ENCODE measurements at places on chromosomes 16 and 17.

GRCh38 chr16:11452746-11453389 is 107.6 kb downstream of the RMI2 start:
- no peak for DNase-seq

GRCh38 chr16:4351880-4352279 is 759 bp upstream of the PAM16 start:
- DNase-seq: no peak

DNA sequence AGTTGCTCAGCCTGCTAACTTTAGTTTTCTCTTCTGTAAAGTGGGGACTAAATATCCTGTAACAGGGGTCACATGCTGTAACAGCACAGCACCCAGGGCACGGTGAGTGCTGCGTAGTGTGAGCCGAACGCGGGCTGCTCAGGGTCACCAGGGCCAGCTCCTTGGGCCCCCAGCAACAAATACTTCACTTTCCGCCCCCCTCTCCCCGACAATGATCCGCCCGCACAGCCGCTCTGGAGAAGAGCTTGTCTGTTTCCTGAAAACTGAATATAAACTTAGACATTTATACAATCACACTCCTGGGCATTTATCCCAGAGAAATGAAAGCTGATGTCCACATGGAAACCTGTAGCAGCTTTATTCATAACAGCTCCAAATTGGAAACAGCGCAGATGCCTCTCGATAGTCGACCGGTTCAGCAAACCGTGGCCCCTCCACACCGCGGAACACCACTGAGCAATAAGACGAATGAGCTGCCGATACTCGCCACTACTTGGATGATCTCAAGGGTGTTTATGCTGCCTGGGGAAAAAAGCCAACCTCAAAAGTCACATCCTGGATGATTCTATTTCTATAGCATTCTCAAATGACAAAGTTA is 267.2 kb downstream of the PARN start:
- no peak for DNase-seq

DNA sequence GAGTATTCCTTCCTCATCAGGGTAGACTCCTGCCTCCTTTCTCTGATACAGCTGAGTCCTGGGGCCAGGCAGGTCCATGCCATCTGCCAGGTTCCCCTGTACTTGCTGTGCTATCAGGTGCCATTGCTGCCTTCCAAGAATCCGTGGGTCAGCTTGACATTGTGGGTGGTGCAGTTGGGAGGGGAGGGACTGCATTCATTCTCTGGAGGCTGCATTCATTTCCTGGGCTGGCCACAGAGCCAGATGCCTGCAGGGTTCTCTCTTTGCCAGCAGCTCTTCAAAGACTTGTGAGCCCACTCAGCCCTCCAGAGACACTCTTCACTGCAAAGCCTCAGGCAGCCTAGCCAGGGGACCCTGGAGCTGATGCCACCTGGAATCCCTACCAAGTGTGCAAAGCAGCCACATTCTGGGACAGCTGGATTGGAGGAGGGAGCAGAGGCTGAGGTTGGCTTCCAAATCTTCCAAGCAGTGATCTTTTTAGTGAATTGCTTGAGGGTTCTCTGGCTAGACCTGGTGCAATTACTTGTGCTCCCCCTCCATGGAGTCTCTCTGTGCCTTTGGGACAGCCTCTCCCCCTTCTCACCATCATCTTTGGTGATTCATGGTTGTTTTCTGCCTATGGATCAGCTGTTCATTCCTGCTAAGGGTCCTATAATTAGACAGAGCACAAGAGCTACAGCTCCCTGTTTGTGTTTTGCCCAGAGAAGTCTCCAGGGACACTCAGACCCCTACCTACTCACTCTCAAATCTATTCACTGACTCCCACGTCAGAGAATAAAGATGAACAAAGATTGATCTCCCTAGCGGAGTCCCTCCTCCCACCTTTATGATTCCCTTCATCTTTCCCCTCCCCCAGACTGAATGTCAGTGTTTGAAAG is 20.9 kb downstream of the ANKFN1 start:
- no peak for DNase-seq

GRCh38 chr16:23408242-23408822 is 44.7 kb downstream of the COG7 start:
- DNase-seq: no peak

GRCh38 chr16:49464877-49465504 is 91.4 kb downstream of the C16orf78 start:
- DNase-seq: no peak

All from hematopoietic multipotent progenitor cell treated with erythropoietin and hydrocortisone succinate and interleukin-3 and kit ligand, for 17 days (in vitro differentiated cells).